Left ventricle myocardium superior (tissue), 1 donor: ENCODE measurements at places on chromosomes 6 and 20.

DNA sequence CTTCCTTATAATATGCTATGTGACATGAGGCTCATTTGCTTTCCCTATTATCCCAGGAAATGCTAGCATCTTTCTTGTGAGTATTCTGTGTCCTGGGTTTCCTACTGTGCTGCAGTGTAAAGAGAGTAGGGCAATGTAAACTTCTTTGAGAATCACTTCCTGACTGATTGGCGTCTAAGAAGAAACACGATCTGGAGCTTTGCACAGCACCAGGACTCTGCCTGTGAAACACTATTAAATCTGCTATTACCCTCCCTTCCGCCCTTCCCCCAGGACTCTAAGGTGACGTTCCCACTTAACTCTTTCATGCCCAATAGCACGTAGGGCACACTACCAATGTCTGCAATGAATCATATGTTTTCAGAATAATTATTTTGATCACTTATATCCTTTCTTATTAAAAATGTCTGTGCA, 607.3 kb upstream of the CITED2 start:
- no peak for DNase-seq

GRCh38 chr6:45608252-45608913, 230.6 kb upstream of the SUPT3H start:
- DNase-seq = no peak

GRCh38 chr6:17220040-17220910, 60.9 kb upstream of the RBM24 start:
- no peak for DNase-seq

GRCh38 chr20:59150821-59151251, 12.8 kb upstream of the ZNF831 start:
- no peak for DNase-seq
